ENCODE measurements at places on chromosomes 2 and 18.

DNA sequence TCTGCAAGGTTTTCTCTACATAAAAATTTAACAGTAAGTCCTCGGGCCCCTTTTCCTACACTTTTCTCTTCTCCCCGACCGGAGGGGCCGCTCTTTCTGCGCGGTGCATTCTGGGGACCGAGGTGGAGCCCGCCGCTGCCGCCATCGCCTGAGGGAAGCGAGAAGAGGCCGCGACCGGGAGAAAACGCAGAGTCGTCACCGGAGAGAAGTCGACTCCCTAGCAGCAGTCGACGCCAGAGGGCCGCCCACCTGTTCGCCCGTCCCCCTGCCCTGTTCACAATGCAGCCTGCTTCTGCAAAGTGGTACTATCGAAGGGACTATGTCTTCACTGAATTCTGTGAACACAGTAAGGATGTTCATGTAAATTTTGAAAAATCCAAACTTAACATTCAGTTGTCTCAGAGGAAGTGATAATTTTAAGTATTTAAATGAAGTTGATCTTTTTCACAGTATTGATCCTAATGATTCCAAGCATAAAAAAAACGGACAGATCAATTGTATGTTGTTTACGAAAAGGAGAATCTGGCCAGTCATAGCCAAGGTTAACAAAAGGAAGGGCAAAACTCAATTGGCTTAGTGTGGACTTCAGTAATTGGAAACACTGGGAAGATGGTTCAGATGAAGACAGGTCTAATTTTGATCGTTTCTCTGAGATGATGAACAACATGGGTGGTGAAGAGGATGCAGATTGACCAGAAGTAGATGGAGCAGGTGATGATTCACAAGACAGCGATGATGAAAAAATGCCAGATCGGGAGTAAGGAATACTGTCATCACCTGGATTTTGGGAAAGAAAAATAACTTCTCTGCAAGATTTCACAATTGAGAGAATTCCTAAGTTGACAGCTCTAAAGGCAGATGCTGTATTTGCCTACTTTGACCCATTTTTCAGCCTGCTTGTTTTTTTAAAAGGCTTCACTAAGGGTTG lies 55.8 kb downstream of the ASXL2 start:
- DNase-seq = peak; percentile 23

GRCh38 chr2:199982126-199982843 lies 26.9 kb downstream of the MAIP1 start:
- DNase-seq = no peak

DNA sequence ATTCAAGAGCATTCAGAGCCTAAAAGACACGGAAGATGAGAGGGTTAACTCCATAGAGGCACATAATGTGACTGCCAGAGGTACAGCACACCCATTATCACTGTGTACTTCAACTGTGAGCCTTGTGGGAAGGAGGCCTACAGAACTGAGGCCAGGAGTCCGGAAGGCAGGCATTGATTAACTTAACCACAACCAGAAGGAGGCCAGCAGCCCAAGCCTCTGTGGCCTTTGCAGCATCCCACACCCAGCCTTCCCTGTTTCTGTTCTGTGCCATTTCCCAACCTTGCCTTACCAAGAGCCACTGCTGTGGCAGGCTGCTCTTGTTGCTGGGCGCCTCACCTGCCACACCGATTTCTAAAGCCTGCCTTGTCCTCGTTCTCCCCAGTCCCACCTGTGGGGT lies 27.2 kb downstream of the SIGLEC15 start:
- DNase-seq = no peak

GRCh38 chr2:24930768-24931167 lies 10.7 kb upstream of the ADCY3 start:
- no peak for DNase-seq

- DNase-seq = no peak
Observed at GRCh38 chr2:213249502-213249901, 34.8 kb upstream of the SPAG16 start.

- no peak for DNase-seq
Observed at GRCh38 chr2:142617461-142617860, 260.0 kb upstream of the KYNU start.

GRCh38 chr2:173021939-173022371 lies 53.7 kb upstream of the MAP3K20 start:
- no peak for DNase-seq

DNA sequence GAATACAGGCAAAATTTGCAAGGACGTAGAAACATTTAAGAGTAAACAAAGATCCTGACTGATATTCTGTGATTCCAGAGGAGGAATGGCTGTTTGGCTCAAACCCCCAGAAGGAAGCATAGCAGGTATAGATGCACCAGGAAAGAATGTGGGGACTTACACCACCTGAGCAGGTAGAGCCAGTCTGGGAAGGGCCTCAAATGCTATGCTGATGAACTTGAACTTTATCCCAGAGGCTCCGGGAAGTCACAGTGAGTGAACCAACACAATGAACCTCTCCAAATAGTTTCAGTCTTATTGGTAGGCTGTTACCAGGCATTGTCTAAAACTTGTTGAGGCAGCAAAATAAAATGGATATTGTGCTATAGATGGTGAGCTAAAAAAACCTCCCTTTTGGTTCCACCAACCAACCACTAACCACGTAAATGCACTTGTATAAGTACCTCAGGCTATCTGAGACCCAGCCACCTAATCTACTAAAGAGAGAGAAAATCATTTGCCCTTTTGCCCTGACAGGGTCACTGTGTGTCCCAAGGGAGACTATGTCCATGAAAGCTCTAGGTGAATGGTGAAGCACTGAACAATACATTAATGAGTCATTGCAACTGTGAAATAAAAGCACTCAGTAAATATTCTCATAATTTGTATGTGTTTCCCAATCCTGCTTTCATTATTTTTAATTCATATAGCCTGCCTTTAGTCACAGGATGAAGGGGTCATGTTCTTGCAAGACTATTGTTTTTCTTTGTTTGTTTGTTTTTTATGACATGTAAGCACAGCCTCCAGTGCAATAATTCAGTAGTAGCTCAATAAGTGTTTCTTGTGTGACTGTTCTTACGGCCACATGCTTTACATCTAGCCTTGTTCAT lies 911.6 kb downstream of the EPHA4 start:
- DNase-seq = no peak

DNA sequence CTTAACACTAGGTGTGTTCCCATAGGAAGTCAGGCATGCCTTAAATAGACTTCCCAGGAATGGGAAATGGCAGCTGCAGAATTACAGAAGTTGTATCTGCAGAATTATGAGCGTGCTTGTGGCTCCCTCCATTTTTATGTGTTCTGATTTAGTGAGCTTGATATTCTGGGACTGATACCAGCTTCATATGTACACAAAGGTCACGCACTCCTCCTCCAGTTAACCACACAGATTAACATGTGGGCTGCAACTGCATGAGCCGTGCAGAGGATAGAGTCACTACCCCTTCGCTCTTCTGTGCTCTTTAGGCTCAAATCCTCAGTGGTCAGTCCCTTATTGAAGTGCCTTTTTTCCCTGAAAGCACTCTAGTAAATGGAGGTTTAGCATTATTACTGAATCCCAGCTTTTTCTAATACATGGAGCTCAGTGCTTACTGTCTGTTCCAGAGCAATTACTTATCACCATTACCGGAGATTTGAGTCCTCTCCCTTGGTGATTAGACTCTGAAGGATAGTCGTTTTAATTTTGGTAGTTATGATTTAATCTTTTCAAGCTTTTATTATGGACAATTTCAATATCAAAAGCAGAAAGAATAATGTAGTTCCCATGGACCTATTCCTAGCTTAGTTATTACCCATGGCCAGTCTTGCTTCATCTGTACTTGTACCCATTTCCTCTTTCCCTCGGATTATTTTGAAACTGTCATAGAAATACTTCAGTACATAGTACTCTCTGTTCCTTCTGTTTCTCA lies 238.3 kb downstream of the PRKCE start:
- no peak for DNase-seq

- DNase-seq = no peak
Observed at GRCh38 chr2:35082072-35082471, 1273.5 kb upstream of the CRIM1 start.

DNA sequence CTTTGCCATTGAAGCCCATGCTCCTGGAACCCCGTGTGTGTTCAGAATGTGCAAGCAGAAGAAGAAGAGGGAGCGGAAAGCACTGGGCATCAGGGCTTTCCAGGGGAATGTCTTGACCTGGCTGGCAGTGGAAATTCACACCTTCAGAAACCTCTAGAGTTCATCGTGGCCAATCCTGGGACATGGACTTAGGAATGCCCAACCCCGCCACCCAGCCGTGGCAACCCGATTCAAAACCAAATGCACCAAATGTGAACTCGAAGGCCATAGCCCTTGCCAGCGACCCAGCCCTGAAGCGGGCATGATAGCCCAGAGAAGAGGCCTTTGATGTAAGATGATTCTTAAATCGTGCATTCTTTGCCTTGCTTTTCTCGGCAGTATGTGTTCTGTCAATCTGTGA lies 69.4 kb downstream of the ADI1 start:
- DNase-seq = no peak

All from stimulated activated CD8-positive, alpha-beta memory T cell treated with anti-CD3 and anti-CD28 coated beads, Interleukin-2, amount 100 ng/mL, for 1 hour (primary cell).